A549 treated with Hydrocortisone at 1 μM for 4 hours (cell line): ENCODE measurements at places on chromosomes 11 and 22. TPM values are rescaled to one million over a fixed set of nuclear protein-coding genes. Genes with fewer than 3 reads are reported as not detected.

The HOATZ gene
- not detected in 5 replicates for total RNA-seq

The TCIRG1 gene
- total RNA-seq: 92.3 to 133 TPM (median 121 TPM) in 5 replicates

The CHRDL2 gene
- 2.7 to 5.4 TPM (median 4.6 TPM) in 5 replicates for total RNA-seq

The MUC5AC gene
- 1.2 to 1.8 TPM (median 1.5 TPM) in 5 replicates for total RNA-seq

The ART1 gene
- not detected in 5 replicates for total RNA-seq

The DEFB131B gene
- total RNA-seq: not detected in 5 replicates

The LRP5 gene
- 39.6 to 53.6 TPM (median 45.8 TPM) in 5 replicates for total RNA-seq

The GNAZ gene
- total RNA-seq: 1.9 to 3.1 TPM (median 2.8 TPM) in 5 replicates

The MS4A3 gene
- not detected in 5 replicates for total RNA-seq

The PGA3 gene
- total RNA-seq: not detected in 5 replicates

The BATF2 gene
- total RNA-seq: 0.54 to 0.70 TPM (median 0.61 TPM) in 5 replicates

The UCP3 gene
- 0.89 to 2.0 TPM (median 1.2 TPM) in 5 replicates for total RNA-seq

The HPS5 gene
- total RNA-seq: 12.4 to 18.0 TPM (median 14.4 TPM) in 5 replicates

The SYT8 gene
- total RNA-seq: 0.32 to 0.90 TPM (median 0.46 TPM) in 5 replicates

The NDUFS3 gene
- total RNA-seq: 104 to 144 TPM (median 131 TPM) in 5 replicates

The TMA7B gene
- total RNA-seq: not detected in 5 replicates

The SUSD2 gene
- 63.9 to 79.0 TPM (median 75.3 TPM) in 5 replicates for total RNA-seq

The CATSPER1 gene
- 0.98 to 1.4 TPM (median 1.3 TPM) in 5 replicates for total RNA-seq

The OR8K1 gene
- not detected in 5 replicates for total RNA-seq

The SAA1 gene
- total RNA-seq: 2.4 to 4.0 TPM (median 3.4 TPM) in 5 replicates

The OR51E1 gene
- not detected in 5 replicates for total RNA-seq

The CCDC82 gene
- 16.3 to 25.6 TPM (median 19.1 TPM) in 5 replicates for total RNA-seq

The PRCP gene
- total RNA-seq: 47.2 to 59.4 TPM (median 49.3 TPM) in 5 replicates

The FGF3 gene
- total RNA-seq: not detected in 5 replicates

The PYGM gene
- 0.20 to 0.55 TPM (median 0.36 TPM) in 5 replicates for total RNA-seq

The SBF1 gene
- 20.3 to 24.9 TPM (median 22.4 TPM) in 5 replicates for total RNA-seq

The MRGPRF gene
- total RNA-seq: 0.06 to 0.10 TPM in 2 of 5 replicates, not detected in the others

The CABP4 gene
- total RNA-seq: not detected in 5 replicates

The PDGFD gene
- 5.9 to 8.6 TPM (median 7.2 TPM) in 5 replicates for total RNA-seq

The KDELR3 gene
- total RNA-seq: 16.8 to 20.6 TPM (median 19.8 TPM) in 5 replicates

The IGLL1 gene
- total RNA-seq: not detected in 5 replicates

The KRTAP5-11 gene
- total RNA-seq: not detected in 5 replicates

The MEN1 gene
- total RNA-seq: 35.0 to 40.0 TPM (median 37.1 TPM) in 5 replicates

The ANO3 gene
- total RNA-seq: 0.03 to 0.05 TPM in 2 of 5 replicates, not detected in the others

The IFITM10 gene
- total RNA-seq: 1.1 to 2.3 TPM (median 1.2 TPM) in 5 replicates

The ALKBH3 gene
- total RNA-seq: 26.0 to 28.3 TPM (median 26.3 TPM) in 5 replicates

The GPR137 gene
- total RNA-seq: 35.7 to 48.9 TPM (median 42.5 TPM) in 5 replicates
